Activated CD8-positive, alpha-beta memory T cell treated with anti-CD3 and anti-CD28 coated beads, Interleukin-2, amount 10 ng/mL, durations not matched to agents 7 days and 5 days (primary cell): ENCODE measurements at places on chromosomes 7 and 10. TPM values are rescaled to one million over a fixed set of nuclear protein-coding genes. Genes with fewer than 3 reads are reported as not detected.

Gene TAS2R16
- total RNA-seq, result not detected

Gene SKIDA1
- total RNA-seq, result 0.26 TPM

Gene PALD1
- 0.41 TPM for total RNA-seq

Gene PRLHR
- total RNA-seq, result not detected

Gene KCNH2
- total RNA-seq, result not detected

Gene PPP1R9A
- total RNA-seq, result not detected

Gene CHN2
- 10.1 TPM for total RNA-seq

Gene KLLN
- 0.84 TPM for total RNA-seq

Gene ITIH5
- not detected for total RNA-seq

Gene HACD1
- total RNA-seq, result 6.6 TPM

Gene PRSS37
- total RNA-seq, result not detected

Gene CAMK1D
- total RNA-seq, result 2.4 TPM

Gene HMX3
- not detected for total RNA-seq

Gene GALNT17
- total RNA-seq, result not detected

Gene ANXA8L1
- not detected for total RNA-seq

Gene FANK1
- total RNA-seq, result not detected

Gene CPXM2
- not detected for total RNA-seq

Gene LOXL4
- total RNA-seq, result not detected

Gene OIT3
- not detected for total RNA-seq

Gene LLCFC1
- not detected for total RNA-seq

Gene SLC13A1
- total RNA-seq, result not detected

Gene BBS9
- 10.2 TPM for total RNA-seq

Gene CD36
- total RNA-seq, result not detected

Gene SPDYE6
- total RNA-seq, result not detected

Gene NKX6-2
- total RNA-seq, result not detected

Gene HOXA9
- not detected for total RNA-seq

Gene PPRC1
- total RNA-seq, result 57.9 TPM

Gene PDE6C
- not detected for total RNA-seq

Gene OR2A1
- total RNA-seq, result not detected

Gene PHYH
- total RNA-seq, result 14.4 TPM

Gene GIMAP5
- 41.0 TPM for total RNA-seq
